ENCODE measurements at places on chromosomes 5 and 9.

GRCh38 chr5:65246741-65247140 is 235.0 kb downstream of the ADAMTS6 start:
- no peak for DNase-seq

DNA sequence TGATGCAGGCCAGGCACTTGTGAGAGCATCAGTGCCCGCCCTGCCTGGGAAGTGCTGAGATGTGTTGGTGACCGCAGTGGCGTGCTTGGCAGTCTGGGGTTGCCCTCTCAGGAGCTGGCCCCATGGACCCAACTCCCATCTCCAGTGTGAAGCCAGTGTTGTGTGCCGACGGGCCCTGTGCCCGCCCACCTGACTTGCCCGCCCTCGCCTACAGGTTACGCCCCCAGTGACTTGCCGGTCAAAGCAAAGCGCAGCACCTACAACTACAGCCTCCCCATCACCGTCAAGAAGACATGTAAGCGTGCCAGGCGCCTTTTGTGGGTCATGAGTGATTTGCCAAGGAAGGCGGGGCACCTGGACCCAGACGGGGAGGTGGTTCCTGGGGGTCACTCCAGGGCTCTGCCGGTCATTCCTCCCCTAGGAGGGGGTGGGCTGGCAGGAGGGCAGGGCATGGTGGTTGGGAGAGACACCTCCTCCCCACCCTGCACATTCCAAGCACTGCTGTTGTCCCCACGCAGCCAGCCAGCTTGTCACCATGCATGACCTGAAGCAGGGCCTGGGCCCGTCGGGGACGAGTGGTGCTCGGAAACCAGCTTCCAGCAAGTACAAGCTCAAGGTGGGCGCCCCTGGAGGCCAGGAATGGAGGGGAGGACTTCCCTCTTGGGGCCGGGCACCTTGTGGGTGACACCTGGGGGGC is 7.4 kb upstream of the CEL start:
- no peak for DNase-seq

- DNase-seq = no peak
Measured at GRCh38 chr5:95773335-95774059, 42.4 kb downstream of the RHOBTB3 start.

DNA sequence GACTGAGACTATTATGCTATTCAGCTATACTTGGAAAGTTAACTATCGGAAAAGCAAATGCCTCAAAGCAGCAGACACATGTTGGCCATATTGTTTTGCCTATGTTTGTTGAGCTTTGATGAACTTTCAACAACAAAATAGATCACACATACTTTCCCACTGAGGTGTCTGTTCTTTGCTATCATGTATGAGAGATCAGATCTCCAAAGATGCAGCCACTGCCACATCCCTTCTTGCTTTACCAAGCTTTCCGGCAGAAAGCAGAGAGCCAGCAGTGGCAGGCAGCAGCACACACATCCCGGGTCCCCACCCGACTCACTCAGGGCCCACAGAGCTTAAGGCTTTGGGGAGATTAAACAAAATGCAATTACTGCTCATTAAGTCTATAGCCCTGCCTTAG is 18.8 kb downstream of the ZBTB5 start:
- DNase-seq = no peak

GRCh38 chr5:78537821-78538220 is 110.8 kb downstream of the LHFPL2 start:
- no peak for DNase-seq

DNA sequence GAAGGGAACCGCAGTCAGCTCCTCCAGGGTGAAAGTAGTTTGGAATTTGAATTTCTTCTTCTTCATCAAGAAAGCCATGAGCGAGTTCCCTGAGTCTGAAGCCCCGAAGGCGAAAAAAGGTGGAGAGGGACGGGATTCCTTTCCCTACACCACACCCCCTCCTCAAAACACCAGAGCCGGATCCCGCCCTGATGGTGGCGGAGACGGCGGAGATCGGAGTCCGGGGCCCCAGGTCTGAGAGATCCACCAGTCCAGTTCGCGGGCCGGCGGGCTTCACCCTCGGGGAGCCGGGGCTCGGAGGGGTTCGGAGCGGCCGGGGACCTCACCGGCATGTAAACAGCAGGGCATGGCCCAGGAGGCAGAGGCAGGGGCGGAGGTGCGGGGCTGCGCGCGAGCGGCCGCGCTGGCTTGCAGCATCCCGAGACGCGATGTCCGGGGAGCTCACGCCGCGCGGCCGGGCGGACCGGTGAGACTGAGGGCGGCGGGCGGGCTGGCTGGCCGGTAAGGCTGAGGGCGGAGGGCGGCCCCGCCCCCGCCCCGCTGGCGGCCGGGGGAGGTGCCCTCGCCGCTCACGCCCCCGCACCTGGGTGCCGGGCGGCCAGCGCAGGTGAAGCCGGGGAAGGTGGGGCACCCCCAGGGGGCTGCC is 606 bp downstream of the EEIG1 start:
- DNase-seq = no peak

DNA sequence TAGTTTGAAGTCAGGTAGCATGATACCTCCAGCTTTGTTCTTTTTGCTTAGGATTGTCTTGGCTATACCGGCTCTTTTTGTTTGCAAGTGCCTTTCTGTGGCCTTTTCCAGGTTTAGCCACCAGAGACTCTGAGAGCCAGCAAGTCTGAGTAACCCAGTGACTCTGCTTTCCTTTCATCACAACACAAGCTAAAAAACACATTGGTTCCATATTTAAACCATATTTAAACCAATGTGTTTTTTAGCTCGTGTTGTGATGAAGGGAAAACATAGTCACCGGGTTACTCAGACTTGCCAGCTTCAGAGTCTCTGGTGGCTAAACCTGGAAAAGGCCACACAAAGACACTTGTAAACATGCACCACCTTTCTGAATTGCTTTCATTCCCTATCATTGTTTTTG is 493.3 kb downstream of the NTRK2 start:
- DNase-seq = no peak

DNA sequence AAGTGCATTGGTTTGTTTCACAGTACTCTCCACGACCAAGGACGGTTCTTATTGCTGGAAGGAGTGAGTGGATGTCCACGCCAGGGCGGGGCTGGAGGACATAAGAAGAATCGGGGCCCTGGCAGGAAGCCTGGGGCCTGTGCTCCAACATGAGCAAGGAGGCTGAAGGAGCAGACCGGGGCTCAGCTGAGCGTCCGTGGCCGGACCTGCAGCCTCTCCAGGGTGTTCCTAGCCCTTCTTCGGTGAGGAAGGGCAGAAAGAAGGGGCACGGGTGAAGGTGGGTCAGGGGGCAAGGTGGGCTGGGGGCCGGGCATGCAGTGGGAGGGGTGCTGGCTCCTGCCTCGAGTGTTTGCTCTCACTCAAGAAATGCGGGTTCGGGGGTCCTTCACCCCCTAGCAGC is 18.1 kb downstream of the FAM78A start:
- no peak for DNase-seq

Measured in anterior cingulate cortex (tissue), 58 donors.